MCF 10A (cell line): ENCODE measurements at places on chromosomes 3 and 15. TPM values are rescaled to one million over a fixed set of nuclear protein-coding genes. Genes with fewer than 3 reads are reported as not detected.

- DNase-seq = peak; percentile 84
Measured at GRCh38 chr3:149393345-149394160, 16.1 kb upstream of the TM4SF1 start.

GRCh38 chr15:88656760-88657221 lies 18.0 kb downstream of the ISG20 start:
- no peak for DNase-seq

GRCh38 chr3:31522152-31522551 lies 10.6 kb upstream of the STT3B start:
- no peak for DNase-seq

Gene SLC9C1
- not detected in 2 replicates for total RNA-seq

Gene UROC1
- total RNA-seq = not detected in 2 replicates

Gene GPR176
- 1.8 and 2.3 TPM in 2 replicates for total RNA-seq

- DNase-seq = no peak
Measured at GRCh38 chr15:96217983-96218382, 112.5 kb upstream of the NR2F2 start.

Gene IMPG2
- 0.26 and 0.37 TPM in 2 replicates for total RNA-seq

DNA sequence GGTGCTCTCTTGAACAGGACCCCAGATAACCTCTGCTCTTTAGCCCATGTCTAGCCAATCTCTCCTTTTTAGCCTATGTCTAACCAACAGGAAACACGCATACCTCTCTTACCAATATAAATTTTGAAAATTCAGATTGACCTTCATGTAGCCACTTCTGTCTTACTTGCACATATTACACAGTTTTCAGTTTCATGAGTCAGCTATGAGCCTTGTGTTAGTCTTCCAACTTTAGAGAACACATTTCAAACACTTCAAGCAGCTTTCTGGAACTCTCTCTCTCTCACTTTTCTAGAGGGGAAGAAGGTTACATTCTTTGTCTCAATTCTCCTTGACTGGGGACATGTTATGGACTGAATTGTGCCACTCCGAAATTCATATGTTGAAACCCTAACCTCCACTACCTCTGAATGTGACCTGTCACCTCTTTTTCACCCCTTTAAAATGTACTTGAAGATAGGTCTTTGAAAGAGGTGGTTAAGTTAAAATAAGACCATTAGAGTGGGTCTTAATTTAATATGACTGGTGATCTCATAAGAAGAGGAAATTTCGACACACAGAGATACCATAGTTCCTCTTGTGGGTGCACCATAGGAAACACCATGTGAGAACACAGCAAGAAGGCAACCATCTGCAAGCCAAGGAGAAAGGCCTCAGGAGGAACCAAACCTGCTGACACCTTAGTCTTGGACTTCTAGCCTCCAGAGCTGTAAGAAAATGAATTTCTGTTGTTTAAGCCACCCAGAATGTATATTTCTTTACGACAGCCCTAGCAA lies 480.3 kb upstream of the ALCAM start:
- no peak for DNase-seq

GRCh38 chr15:92624401-92624991 lies 31.1 kb downstream of the FAM174B start:
- DNase-seq = no peak

Gene GPR149
- not detected in 2 replicates for total RNA-seq

GRCh38 chr3:177197727-177198460 lies 612 bp upstream of the TBL1XR1 start:
- peak; percentile 39 for DNase-seq

GRCh38 chr15:68709876-68710275 lies 110.8 kb downstream of the ANP32A start:
- DNase-seq = no peak

GRCh38 chr15:25713736-25714537 lies 149.2 kb downstream of the ATP10A start:
- DNase-seq = no peak

- DNase-seq = no peak
Measured at GRCh38 chr3:129609591-129610182, 3.2 kb upstream of the PLXND1 start.

GRCh38 chr15:36465304-36465703 lies 114.1 kb upstream of the CDIN1 start:
- no peak for DNase-seq

DNA sequence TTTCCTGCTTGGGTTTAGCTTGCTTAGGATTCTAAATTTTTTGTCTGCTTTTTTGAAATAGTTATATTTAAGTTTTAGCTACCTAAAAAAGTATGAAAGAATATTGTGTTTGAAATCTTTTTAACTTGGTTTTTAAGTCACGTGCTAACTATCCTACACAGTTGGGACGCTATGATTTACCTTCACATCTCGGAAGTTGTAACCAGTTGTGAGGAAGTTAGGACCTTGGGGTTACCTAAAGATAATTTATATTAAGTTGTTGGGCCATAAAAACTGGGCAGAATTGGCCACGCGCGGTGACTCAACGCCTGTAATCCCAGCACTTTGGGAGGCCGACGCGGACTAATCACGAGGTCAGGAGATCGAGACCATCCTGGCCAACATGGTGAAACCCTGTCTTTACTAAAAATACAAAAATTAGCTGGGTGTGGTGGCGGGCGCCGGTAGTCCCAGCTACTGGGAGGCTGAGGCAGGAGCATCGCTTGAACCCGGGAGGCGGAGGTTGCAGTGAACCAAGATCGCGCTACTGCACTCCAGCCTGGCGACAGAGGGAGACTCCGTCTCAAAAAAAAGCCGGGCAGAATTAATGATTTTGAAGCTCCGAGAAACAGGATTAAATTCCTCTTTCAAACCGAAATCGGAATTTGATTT lies 1.0 kb downstream of the ZFAND6 start:
- DNase-seq = peak; percentile 60
